ENCODE measurements at places on chromosomes 12 and 14.
A peak's percentile ranks its signal among the peaks of the same experiment; 100 is the strongest.

- DNase-seq = no peak
These were observed 4.2 kb downstream of the RDH5 start for GRCh38 chr12:55724226-55724939.

- DNase-seq = no peak
These were observed 7.8 kb upstream of the ITGB7 start for GRCh38 chr12:53214687-53215455.

- DNase-seq = no peak
These were observed 50.4 kb downstream of the LRP6 start for GRCh38 chr12:12216349-12217017.

DNA sequence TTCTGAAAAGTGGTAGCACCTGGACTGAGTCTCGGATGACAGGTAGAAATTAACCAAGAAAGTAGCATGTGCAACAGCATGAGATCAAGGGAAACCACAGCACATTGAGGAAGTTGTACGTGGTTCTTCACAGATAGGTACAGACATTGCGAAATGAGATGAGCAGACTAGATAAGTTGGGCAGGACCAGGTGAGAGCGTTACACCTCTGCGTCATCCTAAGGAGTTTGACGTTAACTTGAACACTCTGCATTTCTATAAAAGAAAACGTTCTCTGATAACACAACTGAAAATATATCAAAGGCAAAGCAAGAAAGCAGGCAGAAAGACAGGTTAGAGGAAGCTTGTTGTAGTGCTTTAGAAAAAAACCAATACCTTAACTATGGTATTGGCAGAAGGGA lies 98.5 kb upstream of the RASSF8 start:
- no peak for DNase-seq

DNA sequence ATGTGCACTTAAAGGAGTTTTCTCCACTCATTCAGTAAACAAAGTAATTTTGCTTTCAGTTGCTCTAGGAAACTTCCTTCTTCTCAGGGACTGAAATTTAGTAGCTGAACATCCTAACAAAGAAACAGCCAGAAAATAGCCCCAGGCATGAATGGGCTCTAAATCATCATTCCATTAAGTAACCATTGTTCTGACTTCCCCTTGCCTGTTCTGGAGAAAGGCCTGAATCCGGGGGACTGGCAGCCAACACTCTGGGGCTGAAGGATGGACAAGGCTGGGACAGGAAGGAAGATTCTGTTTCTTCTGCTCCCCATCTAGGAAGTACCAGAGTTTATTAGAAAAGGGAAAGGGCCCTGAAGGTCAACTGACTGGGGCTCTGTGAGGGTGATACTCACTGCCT lies 104.5 kb downstream of the ESRRB start:
- no peak for DNase-seq

GRCh38 chr12:127254420-127254955 lies 1012.5 kb upstream of the TMEM132C start:
- no peak for DNase-seq

DNA sequence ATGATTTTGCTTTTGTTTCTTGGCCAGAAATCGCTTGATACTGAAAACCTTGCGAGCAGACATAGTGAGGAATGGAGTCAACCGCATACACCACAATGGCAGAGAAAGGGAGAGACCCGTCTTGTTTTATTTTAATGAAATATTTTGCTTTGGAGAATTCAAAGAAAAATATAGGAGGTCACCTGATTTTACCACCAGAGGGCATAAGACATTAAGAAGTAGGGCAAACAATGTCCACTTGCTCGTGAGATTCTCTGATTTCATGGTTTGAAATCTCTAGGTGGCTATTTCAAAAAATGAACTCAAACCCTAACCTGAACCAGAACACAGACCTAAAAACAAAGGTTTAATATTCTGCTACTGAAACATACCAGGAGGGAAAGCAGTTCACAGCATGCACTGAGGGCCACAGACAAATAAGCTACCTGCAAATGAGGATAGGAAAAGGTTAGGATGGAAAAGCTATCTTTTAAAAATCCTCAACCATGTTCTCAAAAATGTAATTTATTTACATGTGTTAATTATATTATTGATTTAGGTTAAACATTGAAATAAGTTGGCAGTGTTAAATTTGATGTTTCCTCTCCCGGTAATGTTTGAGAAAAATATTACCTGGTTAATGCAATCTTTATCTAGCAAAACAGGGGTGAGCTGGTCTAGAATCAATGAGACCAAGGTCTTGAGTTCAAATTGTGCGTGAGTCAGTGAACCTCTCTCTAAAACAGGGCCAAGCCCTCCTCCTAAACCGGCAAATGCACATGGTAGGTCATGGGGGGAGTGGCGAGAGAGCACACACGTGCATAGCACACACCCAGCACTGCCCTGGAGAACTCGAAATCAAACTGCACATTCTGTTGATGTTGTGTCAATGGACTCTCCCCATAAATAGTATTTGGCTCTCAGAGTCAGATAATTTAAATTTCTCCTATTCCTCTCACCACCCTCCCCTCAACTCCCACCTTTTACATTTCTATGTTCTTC lies 12.5 kb downstream of the IFNG-AS1 start:
- no peak for DNase-seq

DNA sequence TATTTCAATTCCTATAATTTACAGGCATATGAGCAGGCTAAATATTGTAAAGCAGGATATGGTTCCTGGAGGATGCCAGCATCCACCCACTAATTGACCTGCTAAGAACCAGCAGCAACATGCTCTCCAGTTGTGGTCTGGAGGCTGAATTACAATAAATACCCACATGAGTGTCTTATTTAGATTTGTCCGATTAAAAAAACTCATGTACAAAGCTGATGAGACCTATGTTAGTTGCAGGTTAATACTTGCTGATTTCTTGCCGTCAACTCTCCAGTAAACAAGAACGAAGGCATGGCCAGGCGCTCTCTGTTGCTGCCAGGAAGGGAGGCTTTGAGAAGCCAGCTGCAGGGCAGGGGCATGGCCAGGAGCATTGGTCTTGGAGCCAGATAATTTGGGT lies 169.3 kb upstream of the PRICKLE1 start:
- DNase-seq = no peak

GRCh38 chr12:107254258-107254856 lies 161.0 kb upstream of the CRY1 start:
- no peak for DNase-seq

DNA sequence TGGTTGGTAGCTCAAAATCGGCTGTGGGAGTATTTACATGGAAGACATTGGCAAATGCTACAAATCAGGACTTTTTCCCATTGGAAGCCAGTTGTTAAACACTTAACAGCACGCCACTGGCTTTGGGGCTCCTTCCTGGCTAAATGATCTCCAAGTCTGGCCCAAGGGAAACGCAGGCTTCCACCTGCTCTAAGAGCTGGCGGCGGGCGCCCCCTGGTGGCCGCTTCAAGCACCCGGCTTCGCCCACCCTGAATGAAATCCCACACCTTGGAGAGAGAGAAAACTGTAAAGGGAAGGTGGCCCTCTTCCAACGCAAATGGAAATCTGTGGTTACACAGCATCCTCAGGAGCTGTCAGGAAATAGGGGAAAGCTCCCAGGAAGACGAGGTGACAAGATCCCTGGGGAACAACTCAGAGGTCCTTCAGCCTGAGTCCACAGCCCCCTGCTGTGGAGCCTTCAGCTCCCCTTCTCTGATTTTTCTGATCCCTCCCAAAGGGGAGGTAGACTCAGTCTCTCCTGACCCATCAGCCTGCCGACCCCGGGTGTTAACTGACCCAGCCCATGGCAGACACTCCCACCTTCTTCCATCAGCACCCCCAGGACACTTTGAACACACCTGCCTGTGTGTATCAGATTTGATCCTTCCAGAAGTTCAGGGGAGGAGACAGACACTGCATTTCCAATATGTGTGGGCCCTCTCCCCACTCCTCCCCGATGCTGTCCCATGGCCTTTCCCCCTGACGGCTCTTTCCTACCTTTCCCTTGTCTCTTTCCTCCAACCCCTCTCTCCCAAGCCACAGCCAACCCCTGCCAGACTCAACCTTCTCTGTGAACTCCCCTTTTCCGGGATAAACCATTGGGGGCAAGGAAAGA lies 15.4 kb downstream of the SELPLG start:
- DNase-seq = peak; percentile 31

DNA sequence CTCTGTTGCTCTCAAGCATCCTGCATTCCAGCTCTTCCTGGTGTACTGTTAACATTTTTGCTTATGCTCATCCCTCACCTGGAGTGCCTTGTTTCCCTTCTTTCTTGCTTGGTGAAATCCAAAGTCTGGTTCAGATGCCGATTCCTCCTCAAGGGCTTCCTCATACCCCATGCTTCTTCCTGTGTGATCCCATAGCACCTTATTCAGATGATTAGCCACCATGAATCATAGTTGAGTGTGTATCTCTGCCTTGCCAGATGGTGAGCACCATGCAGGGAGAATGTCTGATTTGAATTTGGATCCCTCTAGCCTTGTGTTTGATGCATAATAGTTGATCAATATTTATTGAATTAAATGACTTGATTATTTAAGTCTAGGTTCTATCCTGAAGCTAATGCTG lies 39.4 kb upstream of the ANO4 start:
- no peak for DNase-seq

- no peak for DNase-seq
These were observed 252.7 kb downstream of the LRFN5 start for GRCh38 chr14:41859336-41859735.

DNA sequence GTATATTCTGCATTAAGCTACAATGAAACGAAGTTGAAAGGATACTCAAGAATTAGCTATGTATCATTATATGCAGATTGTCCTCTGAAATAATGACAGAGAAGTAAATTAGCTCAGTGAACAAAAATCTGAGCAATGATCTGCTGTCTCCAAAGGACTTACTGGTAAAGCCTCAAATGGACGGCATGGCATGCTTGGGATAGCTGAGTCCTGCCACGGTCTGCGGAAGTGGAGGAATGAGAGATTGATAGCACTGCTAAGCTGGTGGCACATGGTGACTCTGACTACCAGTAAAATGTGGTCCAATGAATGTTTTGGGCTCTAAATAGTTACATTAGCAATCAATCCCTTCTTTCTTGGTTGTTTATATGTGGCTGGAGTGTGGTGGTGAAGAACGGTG lies 3.7 kb upstream of the DENND5B start:
- DNase-seq = no peak

- no peak for DNase-seq
These were observed 36.6 kb downstream of the RTL1 start for GRCh38 chr14:100866666-100867630.

DNA sequence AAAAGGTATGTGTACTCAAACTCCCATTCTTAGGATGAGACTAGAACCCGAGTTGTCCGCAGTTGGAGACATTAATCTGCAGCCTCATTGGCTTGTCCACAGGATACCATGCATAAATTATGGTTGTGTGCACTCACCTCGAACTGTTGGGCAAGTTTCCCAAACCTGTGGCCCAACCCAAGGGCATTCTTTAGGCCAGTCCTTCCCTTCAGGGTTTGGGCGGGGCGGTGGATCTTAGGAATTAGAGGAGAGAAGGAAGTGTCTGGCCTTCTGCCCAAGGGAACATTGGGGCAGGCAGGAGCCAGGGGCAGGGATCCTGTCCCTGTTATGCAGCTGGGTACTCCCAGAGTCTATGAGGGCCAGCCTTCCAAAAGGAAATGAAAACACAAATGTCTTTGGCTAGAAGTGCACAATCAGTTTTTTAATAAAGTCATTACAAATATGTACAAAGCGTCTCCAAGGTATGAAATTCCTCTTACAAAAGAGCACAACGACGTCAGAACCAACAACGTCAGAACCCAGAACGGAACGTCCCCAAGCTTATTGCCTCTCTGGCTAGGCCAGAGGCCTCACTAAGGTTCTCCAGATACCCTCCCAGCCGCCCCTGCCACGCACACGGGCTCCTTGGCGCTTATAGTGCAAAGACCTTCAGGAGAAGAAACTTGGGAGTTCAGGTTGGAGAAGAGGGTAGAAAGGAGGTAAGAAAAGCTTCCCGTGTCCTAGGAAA lies 25.3 kb downstream of the HRK start:
- DNase-seq = no peak

DNA sequence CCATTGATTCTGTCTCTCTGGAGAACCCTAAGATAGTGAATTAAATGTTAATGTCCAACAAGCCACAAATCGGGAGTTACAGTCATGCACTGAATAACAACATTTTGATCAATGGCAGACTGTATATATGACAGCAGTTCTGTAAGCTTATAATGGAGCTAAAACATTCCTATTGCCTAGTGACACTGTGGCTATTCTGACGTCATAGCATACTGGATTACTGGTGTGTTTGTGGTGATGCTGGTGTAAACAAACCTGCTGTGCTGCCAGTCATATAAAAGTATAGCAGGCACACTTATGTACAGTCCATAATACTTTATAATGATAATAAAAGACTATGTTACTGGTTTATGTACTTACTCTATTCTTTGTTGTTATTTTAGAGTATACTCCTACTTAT lies 56.7 kb upstream of the BICD1 start:
- no peak for DNase-seq

DNA sequence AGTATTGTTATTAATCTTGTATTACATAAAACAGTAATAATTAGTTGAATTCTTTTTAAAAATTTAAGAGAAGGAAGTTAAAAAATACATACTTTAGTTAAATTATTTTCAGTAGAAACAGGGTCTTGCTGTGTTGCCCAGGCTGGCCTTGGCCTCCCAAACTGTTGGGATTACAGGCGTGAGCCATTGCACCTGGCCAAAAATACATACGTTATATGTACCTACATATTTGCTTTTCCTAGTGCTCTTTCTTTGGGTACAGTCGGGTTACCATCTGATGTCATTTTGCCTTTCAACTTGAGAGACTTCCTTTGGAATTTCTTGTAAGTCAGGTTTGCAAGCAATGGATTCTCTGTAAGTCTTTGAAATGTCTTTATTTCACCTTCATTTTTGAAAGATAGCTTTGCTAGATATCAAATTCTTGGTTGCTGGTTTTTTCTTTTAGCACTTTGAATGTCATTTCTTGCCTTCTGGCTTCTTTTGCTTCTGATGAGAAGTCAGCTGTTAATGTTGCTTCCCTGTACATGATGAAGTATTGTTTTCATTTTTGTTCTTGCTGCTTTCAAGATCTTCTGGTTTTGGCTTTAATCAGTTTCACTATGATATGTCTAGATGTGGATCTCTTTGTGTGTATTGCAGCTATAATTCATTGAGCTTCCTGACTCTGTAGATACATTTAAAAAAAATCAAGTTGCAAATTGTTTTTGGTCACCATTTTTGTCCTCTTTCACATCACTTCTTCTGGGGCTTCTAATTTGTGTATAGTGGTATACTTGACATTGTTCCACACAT lies 84.4 kb downstream of the SPATS2 start:
- DNase-seq = no peak

- DNase-seq = no peak
These were observed 361.3 kb upstream of the TMTC1 start for GRCh38 chr12:30144777-30145683.
